Ascending aorta (tissue), 2 donors: ENCODE measurements at places on chromosomes 12 and 14. TPM values are rescaled to one million over a fixed set of nuclear protein-coding genes. Genes with fewer than 3 reads are reported as not detected.
A peak's percentile ranks its signal among the peaks of the same experiment; 100 is the strongest.

- DNase-seq, result no peak
Observed at GRCh38 chr12:41724216-41724615, 420.5 kb downstream of the GXYLT1 start.

DNA sequence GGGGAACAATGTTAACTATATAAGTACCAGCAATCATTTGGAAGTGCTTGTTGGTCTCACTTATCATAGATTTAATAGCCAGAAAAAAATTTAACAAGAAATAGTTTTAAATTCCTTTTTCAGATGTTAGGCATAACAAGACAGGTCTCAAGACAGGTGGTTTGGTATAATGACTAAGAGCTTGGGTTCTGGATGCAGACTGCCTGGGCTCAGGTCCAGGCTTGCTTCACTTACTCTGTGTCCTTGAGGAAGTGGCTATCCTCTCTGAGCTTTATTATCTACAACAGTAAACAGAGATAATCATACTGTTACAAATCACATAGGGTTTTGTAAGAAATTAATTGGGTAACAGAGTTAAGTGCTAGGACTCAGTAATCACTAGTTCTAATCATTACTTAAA lies 338.0 kb upstream of the FLRT2 start:
- no peak for DNase-seq

DNA sequence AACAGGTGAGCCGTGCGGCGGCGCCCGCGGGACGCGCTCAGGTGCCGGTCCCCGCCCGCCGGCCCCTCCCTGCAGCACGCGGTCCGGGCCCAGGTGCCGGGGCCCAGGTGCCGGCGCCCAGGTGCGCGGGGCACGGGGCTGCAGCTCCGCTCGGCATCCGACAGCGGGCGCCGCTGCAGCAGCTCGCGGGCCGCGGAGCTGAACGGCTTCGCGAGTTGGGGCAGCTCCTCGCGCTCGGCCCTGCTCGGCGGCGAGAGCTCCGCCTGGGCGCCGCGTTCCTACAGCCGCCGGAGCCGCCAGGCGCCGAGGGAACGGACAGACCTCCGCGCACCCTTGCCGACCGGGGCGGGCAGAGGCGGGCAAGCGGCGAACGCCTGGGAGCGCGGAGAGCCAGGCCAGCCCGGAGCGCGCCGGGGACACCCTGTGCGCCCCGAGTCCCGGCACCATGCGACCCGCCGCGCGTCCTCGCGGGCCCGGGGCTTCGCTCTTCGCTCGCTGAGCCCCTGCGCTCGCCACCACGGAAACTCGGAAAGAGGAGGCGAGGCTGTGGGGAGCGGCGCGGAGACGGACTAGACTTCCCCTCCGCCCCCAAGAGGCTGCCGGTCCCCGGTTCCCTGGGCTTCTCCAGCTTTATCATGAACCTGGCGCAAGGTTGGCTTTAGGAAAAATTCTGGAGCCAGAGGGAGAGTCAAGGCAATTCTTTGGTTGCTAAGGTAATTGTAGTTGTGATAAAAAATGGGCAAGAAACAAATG lies at the start of gene RGS6:
RGS6 (plus strand) TSS at position 201 of the 753 bp plus-strand sequence.
- no peak for DNase-seq

DNA sequence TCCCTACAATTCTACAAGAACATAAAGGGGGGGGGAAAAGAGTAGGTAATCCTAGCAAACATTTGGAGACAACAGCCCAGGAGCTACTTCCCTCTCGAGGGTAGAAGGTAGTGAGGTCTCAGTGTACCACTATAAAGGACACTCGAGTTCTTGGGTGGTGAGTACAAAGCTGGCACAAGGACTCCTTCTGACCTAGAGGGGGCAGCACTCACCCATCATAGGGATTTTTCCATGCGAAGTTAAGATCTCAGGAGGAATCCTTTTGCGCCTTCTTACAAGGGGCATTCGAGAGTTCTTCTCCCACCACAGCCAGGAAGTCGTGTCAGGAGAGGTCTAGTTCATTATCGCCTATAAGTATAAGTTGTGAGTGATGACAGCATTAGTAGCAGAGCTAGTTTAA lies 200.2 kb upstream of the RBM19 start:
- no peak for DNase-seq

DNA sequence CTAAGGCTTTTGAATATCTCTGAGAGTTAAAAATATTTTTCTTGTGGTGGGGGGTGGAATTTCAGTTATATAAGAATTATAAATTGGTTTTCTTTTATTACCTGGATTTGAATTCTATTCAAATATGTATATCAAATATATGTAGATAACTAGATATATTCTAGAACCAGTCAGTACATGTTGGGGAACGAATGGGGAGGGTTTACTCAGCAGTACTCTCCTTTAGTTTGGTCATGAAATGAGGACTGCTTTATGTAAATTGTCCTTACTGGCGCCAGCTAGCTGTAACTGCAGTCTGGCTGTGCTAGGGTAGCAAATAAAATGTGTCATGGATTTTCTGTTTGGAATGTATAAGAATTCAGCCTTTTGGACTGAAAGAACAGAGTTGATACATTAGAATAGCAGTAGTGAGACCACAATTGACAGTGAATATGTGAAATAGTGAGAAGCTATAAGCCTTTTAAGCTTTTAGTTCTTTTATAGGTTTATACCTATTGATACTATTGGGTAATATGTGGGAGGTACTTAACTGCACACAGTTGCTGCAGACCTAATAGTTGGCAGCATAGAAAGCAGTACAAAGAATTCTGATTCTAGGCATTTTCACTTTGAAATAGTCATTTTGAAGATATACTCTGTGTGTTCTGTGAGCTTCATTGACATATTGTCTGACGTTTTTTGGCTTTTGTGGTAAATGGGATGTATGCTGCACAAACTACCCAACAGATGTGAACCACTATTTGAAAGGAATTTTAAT lies 29.0 kb downstream of the ATF7IP start:
- DNase-seq, result peak; percentile 64

DNA sequence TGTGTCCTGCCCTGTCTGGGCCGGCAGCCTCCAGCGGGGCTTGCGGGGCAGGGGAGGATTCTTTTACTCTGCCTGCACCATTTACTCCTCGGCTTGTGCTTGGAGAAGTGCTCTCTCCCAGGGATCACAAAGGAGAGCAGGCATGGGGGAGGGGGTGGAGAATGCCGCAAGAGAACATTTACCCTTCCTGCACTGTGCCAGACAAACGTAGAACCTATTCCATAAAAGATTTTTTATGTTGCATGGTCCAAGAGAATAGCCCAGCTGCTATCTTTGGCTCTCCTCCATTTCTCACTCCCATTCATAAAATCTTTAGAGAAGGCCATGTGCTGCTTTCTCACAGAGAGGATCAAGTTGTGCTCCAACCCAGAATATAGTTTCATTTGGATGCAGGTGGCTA lies 159.4 kb downstream of the SPTSSA start:
- DNase-seq, result no peak

DNA sequence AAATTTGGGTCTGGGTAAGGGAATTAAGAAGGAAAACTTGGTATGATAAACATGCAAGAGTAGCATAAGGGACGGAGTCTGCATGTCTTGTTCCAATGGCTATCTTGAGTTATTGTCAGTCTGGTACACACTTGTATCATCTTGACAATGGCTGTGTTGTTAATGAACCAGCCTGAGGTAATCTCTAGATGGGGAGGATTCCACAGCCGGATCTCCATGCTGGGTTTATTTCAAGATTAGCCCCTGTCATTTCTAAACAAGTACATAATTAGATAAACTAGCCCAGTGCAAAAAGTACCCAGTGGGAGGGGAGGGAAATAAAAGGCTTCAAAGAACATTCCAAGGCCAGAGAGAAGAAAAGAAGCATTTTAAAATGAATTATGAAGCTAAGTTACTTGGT lies 16.5 kb upstream of the CMAS start:
- no peak for DNase-seq

GRCh38 chr14:79044894-79045624 lies 874.9 kb downstream of the NRXN3 start:
- no peak for DNase-seq

- no peak for DNase-seq
Observed at GRCh38 chr12:119718141-119718540, 50.2 kb downstream of the PRKAB1 start.

GRCh38 chr12:95548539-95549391 lies 2.5 kb downstream of the USP44 start:
- no peak for DNase-seq

- DNase-seq, result no peak
Observed at GRCh38 chr12:8089716-8090115, 7.6 kb downstream of the NECAP1 start.

DNA sequence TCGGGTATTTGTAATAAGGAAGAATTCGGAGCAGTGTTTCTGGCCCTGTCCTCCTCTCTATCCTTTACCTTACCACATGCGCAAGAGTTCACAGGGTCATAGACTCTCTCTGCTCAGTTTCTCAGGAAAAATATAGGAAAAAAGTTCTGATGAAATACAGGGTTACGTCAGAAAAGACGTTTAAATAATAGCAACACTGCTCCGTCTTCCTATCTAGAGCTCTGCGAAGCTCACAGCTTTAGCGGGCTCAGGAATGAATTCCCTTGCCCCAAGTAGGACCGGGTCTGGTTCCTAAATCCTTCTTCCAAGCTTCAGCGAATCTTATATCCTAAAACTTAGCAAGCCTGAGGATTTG lies 365 bp downstream of the CCDC59 start:
- DNase-seq, result no peak

DNA sequence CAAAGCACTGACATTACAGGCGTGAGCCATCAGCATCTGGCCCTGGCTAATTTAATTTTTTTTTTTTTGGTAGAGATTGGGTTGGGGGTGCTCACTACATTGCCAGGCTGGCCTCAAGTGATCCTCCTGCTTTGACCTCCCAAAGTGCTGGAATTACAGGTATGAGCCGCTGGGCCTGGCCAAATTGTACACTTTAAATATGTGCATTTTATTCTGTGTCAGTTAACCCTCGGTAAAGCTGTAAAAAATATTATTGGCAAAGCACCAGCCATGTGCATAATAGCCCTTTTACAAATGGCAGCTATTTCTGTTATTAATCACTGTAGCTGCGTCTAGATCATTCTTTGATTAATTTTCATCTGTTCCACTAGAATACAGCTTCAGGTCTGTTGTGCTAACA lies 12.0 kb downstream of the TMEM119 start:
- no peak for DNase-seq

- DNase-seq, result no peak
Observed at GRCh38 chr12:5556033-5556614, 124.2 kb downstream of the NTF3 start.

GRCh38 chr12:91180582-91181395 lies 1.8 kb downstream of the DCN start:
- DNase-seq, result no peak

GRCh38 chr12:72295744-72296143 lies 23.6 kb downstream of the TRHDE start:
- no peak for DNase-seq

GRCh38 chr14:60861545-60862140 lies 119.2 kb downstream of the TRMT5 start:
- no peak for DNase-seq

- no peak for DNase-seq
Observed at GRCh38 chr14:88682495-88683114, 110.1 kb downstream of the EML5 start.

- no peak for DNase-seq
Observed at GRCh38 chr12:1811281-1811947, 9.0 kb upstream of the LRTM2 start.

DNA sequence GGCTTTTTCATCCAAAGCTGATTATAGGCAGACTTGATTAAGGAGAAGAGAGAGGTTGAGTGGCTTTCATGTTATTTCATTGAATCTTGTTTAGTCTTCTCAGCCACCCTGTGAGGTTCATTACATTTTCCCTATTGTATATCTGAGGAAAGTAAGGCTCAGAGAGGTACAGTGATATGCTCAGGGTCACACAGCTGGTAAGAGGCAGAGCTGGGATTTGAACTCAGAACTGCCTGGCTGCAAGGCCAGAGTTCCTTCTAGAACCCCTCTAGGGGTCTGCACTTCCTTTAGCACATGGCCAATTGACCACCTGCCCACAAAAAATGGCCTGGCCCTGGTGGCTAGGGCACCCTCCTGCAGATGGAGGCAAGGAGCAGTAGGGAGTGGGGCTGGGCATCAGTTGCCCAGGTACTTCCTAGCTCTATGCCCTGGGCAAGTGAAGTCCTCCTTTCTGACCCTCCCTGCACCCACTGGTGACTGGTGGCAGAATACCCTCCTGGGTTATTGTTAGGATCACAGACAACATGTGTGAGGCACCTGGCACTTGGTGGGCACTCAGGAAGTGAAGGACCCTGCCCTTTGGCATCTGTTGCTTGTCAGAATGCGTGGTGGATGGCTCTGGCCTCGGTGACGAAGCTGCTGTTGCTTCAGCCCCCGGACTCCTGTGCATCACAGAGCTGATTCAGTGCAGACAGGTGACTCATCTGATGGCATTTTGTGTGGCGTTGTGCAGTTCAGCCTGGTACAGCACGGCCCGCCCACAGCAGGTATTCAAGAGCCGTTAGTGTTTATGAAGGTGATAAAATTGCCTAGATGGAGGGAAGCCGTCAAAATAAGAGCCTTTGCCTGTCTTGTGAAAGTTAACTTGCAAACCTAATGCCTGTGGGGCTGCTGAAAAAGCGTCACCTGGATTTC lies 115.8 kb downstream of the SLC25A47 start:
- DNase-seq, result no peak

DNA sequence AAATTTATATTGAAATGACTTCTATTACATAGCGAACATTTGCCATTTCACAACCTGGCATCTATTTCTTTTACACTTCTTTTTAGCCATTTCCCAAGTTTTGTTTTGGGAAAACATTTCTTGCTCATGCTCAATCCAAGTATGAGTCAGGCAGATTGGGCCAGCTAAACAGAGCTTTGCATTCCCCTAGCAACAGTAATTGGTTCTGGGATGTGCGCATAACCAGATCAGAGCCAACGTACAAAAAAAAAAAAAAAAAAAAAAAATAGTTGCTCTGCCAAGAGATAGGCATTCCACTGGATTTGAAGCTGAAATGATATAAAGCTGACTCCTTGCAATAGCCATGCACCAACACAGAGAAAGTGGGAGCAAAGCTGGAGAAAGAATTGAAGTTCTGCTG lies 37.5 kb downstream of the PLCZ1 start:
- DNase-seq, result no peak

The TMCC3 gene
- total RNA-seq, result 11.0 TPM

The AMHR2 gene
- not detected for total RNA-seq

The GLT8D2 gene
- total RNA-seq, result 72.3 TPM

The SPRING1 gene
- total RNA-seq, result 16.0 TPM

The KRT82 gene
- not detected for total RNA-seq

The TROAP gene
- total RNA-seq, result not detected

The GALNT9 gene
- total RNA-seq, result not detected

The AQP6 gene
- not detected for total RNA-seq

The PDE3A gene
- total RNA-seq, result 33.7 TPM

The ACSS3 gene
- total RNA-seq, result 11.6 TPM

The OR11H7 gene
- not detected for total RNA-seq

The AKAP3 gene
- total RNA-seq, result 2.8 TPM

The RIC8B gene
- 19.1 TPM for total RNA-seq

The TAS2R43 gene
- not detected for total RNA-seq

The KRT79 gene
- not detected for total RNA-seq

The FCF1 gene
- 10.0 TPM for total RNA-seq

The RNF212B gene
- total RNA-seq, result not detected
